Right ventricle myocardium superior (tissue), 1 donor: ENCODE measurements at places on chromosomes 5 and 9. TPM values are rescaled to one million over a fixed set of nuclear protein-coding genes. Genes with fewer than 3 reads are reported as not detected.

ACOT12 gene
- not detected for total RNA-seq

AHRR gene
- total RNA-seq: 1.8 TPM

EEIG1 gene
- 21.8 TPM for total RNA-seq

DNAJC25 gene
- total RNA-seq: 4.9 TPM
